ENCODE measurements at places on chromosomes 16 and 17. TPM values are rescaled to one million over a fixed set of nuclear protein-coding genes. Genes with fewer than 3 reads are reported as not detected.

The PYCARD gene
- total RNA-seq, result 126 TPM

- DNase-seq, result peak; percentile 71
These were observed at the start of gene CDH13 for GRCh38 chr16:82626791-82627261. TSS of gene CDH13 (plus strand) at chr16:82626969.

DNA sequence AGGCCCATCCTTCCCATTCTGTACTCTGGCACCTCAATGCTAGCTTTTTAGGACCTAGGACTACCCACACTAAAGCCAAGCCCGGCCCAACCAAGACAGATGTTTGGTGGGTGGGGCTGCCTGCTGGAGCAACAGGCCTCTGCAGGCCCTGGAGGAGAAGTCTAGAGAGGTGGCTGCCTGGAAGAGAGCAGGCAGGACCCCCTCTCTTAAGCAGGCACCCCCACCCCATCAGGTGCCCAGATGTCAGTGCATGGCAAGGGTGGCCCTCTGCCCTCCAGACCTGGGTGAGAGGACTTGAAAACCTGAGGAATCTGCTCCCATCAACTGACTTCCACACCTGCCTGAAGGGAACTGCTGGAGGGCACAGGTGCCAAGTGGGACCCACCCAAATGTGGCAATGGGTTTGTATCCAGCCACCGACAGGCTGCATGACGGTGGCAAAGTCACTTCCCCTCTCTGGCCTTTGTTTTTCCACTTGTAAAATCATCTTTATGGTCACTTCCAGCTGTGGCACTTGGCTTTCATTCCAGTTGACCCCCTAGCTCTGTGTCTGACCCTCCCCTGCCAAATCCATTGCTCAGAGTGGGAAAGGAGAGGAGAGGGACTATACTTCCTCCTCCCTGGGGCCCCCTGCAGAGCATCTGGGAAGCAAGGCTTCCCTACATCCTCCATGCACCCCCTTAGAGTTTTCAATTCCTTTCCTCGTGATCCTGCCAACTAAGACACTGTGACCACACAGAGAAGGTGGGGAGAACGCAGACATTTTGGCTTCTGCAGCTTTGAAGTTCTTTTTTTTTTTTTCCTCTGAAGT, 1.7 kb upstream of the STAT5A start:
- no peak for DNase-seq

- no peak for DNase-seq
These were observed 169.4 kb downstream of the IRX5 start for GRCh38 chr16:55100100-55100499.

DNA sequence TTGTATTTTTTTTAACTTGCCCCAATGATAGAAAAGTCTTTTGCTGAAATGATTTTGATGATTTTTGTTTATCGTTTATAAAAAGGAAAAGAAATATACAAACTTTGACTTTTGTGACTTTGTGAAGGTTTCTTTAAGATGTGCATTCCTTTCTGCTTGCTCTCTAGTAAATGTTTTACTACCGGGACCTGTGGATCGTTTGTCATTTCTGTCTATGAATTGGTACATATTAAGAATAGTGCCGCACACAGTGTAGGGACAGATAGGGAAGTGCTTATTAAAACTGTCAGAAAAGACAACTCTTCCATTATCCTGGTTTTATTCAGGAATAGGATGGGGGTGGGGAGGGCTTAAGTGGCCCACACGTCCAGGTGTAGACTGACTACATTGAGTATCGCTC, 8.1 kb upstream of the PSMC5 start:
- no peak for DNase-seq

- DNase-seq, result no peak
These were observed 124.9 kb downstream of the RBFOX3 start for GRCh38 chr17:79485991-79486390.
